Activated CD4-positive, alpha-beta T cell treated with anti-CD3 and anti-CD28 coated beads, Interleukin-2, amount 50 U/mL, for 4 hours (primary cell): ENCODE measurements at places on chromosomes 12 and 14.

DNA sequence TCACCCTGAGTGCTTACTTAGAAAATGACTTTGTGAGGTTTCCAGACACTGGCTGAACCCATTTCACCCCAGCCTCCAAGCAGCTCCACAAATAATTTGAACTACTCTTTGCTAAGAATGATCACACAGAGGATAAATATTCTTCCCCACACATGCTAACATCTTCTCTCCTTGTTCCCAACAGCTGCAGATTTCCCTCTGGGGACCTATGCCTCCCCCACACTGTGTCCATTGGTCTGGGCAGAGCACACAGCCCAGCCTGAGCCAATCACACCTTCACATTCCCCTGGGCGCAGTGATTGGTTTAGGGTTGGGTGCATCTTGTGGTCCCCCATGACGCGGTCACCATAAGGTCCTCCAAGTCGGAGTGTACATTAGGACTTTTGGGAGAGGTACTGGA lies 6.9 kb downstream of the SDR9C7 start:
- no peak for DNase-seq

GRCh38 chr14:65239938-65240296 lies 137.6 kb upstream of the MAX start:
- DNase-seq, result no peak

DNA sequence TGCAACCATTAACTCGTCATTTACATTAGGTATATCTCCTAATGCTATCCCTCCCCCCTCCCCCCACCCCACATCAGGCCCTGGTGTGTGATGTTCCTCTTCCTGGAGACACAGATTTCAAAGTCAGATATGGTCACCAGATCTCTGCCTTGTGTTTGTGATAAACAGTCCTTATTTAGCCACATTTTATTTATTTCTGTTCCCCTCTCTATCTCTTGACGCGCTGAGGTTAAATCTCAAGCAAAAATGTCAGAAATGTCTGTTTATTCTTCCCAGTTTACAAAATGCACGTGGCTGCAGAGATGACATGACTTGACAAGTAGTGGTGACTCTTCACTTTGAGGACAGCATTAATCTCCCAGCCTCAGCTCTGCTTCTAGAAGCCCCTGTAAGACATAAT lies 11.5 kb upstream of the RASSF3 start:
- DNase-seq, result no peak

DNA sequence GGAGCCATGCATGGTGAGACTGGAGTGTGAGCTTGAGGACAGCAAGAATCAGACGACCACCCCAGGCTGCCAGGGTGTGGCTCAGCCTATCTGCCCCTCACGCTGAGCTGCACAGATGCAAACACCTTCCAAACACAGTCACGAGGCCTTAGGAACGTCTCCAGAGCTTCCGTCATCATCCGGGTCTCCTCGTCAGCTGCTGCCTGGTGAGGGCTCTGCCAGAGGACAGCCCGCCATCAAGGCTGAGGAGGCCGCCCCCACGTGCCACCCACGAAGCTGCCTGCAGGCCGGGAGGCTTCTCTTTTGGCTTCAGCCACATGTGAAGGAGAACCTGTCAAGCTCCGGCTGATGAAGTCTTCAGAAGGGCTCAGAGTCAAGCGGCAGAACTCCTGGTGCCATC lies 13.4 kb downstream of the DDX51 start:
- no peak for DNase-seq

- no peak for DNase-seq
Observed at GRCh38 chr12:81162391-81163136, 84.7 kb downstream of the ACSS3 start.

- no peak for DNase-seq
Observed at GRCh38 chr14:99272899-99273765, 1.1 kb upstream of the BCL11B start.

DNA sequence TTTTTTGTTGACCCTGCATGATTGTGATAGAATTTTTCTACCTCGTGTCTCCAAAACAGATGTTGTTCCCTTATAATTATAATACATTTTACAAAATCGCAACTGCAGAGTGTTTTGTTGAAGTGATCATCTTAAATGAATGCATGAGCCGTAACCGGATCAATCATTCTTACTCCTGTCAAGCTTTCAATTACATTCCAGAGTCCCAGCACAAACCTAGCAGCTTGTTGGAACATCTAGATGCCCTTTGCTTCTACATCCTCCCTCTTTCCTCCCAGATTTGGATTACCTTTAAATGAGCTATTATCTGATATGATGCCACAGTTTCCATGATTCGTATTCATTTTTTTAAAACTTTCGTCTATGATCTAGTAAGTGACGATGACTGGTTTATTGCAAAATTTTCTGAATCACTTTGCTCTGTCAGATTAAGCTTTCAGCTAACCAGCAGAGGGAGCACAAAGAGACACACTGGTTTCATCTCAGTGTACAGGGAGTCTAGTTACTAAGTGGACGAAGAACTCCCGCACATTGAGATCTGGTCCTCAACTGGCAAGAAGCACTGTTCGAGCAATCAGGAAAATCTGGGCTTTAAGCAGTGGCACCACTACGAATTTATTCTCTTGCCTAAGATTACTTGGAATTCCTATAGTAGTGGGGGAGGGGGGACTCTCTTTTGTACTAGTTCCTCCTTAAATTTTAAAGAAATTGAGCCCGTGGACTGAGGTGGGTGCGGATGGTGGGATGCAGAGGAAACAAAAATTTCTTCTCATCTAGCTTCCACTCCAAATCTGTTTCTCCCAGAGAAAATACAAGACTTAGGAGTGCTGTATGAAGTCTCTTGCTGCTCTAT lies 40.9 kb downstream of the TSHR start:
- DNase-seq, result no peak

- DNase-seq, result no peak
Observed at GRCh38 chr12:52123487-52124186, 44.1 kb downstream of the SMIM41 start.

- DNase-seq, result no peak
Observed at GRCh38 chr12:29273178-29273843, 107.7 kb downstream of the ERGIC2 start.

DNA sequence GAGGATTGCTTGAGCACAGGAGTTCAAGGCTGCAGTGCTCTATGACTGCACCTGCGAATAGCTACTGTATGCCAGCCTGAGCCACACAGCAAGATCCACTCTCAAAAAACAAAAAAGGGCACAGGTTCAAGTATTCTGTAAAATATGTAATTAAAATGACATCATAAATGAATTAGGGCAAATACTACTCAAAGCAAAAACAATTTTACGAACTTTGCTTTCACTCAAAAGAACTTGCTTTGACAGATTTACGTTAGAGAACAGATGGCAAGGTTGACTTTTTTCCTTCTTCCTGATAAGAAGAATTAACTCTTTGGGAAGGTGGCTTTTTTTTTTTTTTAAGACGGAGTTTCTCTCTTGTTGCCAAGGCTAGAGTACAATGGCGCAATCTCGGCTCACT lies 44.0 kb upstream of the EAPP start:
- DNase-seq, result no peak

DNA sequence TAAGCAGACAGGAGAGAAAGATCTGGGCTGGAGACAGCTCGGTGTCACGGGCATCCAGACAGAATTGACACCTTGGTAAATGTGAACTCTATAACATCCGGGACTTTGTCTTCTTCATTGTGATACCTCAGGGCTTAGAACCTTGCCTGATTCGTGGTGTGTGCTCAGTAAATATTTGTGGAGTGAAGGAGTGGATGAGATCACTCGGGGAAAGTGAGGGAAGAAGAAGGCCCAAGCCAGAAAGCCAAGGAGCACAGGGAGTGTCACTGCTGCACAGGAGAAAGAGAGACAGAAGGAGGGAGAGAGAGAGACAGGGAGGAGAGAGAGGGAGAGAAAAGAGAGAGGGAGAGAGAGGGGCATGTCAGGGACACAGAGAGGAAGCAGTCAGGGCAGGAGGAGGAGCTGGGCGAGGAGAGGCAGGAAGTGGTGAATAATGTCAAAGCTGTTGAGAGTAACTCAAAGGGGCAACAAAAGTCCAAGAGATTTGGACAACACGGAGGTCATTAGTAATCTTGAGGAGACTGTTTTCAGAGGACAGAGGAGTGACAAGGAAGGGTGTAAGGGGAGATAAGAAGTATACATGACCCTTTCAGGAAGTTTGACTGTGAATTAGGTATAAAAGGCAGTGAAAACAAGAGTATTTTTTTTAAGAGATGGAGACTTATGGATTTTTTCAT lies 141.6 kb upstream of the MAX start:
- DNase-seq, result no peak

DNA sequence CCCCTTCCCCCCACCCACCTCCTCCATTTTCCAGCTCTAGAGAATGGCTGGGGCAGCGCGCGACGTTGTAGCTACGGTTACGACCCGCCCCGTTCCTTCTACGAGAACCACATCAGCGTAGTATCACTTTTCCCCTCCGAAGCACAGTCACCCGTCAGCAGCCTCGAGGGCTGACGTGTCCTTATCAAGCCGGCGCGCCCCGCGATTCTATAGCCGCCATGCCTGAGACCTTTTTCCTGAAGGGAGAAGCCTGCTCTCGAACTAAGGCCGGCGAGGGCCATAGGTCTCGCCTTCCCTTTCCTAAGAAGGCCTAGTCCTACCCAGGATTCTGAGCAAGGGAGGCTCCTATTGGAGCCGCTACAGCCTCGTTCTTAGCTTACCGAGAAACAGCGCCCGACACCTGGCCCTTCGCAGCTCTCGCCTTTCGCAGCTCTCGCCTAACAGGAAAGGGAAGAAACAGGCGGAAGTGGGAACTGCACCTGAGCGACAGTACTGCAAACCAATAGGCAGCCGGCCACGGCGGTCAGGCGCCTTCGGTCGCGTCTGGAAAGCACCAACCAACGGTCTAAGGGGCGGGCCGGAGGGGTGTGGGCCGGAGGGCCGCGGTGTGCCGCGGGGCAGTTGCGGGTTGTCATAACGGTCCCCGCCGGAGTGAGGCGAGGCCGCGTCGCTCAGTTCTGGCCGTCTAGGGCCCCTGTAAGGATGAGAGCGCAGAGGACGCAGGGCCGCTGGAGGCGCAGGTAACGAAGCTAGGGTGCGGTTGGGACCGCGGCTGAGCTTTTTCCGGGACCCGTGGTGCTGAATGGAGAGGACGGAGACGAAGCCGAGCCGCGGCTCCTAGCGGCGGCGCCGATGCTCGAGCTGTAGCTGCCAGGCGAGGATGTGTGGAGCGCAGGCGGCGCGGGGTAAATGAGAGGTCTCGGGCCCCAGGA lies at the start of the genes MGAT2 and RPL36AL:
Gene MGAT2, plus strand, starts transcription at position 618 of the 932 bp plus-strand sequence. CDS start 470 bp downstream, outside the sequence.
Gene RPL36AL, minus strand, starts transcription at position 445 of the 932 bp plus-strand sequence. CDS start 1,522 bp downstream, outside the sequence.
- DNase-seq, result peak; percentile 88

DNA sequence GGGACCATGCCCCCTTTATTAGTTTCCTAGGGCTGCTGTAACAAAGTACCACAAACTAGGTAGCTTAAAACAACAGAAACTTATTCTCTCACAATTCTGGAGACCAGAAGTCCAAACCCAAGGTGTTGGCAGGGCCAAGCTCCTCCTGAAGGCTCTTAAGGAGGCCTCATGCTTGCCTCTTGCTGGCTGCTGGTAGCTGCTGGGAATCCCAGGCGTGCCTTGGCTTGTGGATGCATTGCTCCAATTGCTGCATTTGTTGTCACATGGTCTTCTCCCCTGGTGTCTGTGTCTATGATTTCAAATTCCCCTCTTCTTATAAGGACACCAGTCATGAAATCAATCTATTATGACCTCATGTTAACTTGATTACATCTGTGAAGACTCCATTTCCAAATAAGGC lies 11.2 kb downstream of the SLC17A8 start:
- no peak for DNase-seq

GRCh38 chr12:34393086-34393820 lies 371.0 kb downstream of the ALG10 start:
- DNase-seq, result no peak

DNA sequence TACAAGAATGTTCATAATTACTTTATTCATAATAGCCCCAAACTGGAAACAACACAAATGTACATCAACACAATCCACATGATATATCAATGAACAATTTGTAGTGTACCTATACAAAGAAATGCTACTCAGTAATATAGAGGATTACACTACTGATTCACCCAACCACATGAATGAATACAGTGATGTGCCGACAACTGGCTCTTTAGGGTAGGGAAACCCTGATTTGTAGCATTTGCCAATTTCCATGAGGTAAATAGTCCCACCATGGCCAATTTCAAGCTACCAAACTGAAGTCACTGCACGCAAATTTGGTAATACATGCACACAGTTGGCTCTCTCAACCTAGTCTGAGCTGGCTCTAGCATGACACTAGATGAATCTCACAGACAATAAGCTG lies 190.4 kb upstream of the KRR1 start:
- no peak for DNase-seq

GRCh38 chr12:65856521-65856920 lies 32.2 kb downstream of the HMGA2 start:
- no peak for DNase-seq

DNA sequence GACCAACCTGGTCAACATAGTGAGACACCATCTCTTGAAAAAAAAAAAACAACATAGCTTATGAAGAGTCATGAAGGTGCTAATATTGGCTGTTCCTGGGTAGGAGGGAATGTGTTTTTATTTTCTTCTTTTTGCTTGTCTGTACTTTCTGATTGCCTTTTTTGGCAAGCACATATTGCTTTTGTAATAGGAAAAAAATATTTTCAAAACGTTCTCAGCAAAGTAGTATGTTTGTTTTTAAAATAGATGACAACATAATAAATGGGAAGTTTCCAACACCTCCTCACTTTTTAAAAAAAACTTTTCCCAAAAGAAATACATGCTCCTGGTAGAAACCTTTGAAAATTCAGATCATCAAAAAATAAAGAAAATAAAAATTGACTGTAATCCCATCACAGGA lies 20.9 kb downstream of the FOS start:
- no peak for DNase-seq

GRCh38 chr14:89060191-89060590 lies 235.7 kb downstream of the TTC8 start:
- no peak for DNase-seq

DNA sequence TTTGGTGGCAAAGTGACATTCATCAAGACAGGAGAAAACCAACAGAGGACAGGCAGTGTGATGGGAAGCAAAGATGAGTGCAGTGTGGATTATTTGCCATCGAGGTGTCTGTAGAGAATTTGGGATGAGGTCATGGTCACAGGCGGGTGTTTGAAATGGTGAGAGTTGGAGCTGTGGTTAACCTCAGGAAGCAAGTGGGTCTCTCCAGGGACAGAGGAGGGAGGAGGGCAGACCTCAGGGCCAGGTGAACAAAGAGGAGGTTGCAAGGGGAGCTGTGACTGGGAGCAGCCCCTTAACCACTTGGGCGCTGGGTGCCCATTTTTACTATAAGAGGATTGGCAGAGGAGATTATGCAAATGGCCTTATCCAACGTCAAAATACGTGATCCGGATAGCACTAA lies 7.0 kb downstream of the FZD10 start:
- no peak for DNase-seq

DNA sequence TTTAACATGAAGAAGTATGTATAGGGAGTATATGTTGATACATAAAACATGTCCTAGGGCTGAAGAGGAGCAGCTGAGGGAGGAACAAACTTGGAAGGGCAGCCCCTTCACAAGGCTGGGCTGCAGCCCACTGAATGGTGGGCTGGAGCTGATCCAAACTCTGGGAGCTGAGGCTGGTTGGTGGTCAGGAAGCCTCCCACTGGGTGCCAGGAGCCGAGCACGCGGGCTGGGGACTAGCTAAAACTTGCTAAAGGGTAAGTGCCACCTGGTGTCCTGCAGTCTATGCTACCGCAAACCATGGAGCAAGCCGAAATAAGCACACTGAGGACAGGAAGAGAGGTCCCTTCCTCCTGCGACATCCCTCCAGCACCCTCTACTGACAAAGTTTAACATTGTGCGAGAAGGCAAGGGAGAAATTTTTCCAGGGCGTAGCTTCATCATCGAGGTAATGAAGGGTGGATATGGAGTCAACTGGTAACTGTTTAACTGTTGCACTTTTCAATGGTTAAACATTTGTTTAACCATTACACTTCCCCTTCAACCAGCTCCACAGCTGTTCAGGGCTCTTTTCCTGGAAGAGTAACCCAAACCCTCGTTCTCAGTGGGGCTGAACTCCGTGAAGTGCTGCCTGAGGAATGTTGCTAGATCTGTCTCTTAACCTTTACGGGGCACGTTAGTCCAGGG lies 42.2 kb downstream of the EGLN3 start:
- no peak for DNase-seq
